ENCODE measurements at places on chromosomes 12 and 14.

DNA sequence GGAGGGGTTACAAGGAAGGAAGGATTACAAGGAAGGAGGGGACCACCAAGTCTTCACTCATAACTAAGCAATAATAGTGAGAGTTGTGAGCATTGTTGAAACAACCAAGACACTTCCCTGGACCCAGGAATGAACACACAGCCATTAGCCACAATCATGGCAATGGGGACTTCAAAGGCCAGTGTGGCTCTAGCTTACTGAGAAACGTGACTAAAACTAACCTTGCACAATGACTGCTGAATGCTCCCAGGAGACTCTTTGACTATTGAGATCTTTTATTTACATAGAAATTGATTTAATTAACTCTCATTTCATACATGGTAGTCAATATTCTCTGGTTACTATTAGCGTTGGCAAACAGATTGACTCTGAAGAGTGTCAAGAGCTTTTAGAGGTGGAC lies 263.0 kb upstream of the SOX5 start:
- no peak for DNase-seq

- no peak for DNase-seq
Measured at GRCh38 chr14:68563251-68564131, 229.4 kb downstream of the ZFP36L1 start.

GRCh38 chr12:71626098-71626497 lies 37.5 kb downstream of the ZFC3H1 start:
- peak; percentile 8 for DNase-seq

DNA sequence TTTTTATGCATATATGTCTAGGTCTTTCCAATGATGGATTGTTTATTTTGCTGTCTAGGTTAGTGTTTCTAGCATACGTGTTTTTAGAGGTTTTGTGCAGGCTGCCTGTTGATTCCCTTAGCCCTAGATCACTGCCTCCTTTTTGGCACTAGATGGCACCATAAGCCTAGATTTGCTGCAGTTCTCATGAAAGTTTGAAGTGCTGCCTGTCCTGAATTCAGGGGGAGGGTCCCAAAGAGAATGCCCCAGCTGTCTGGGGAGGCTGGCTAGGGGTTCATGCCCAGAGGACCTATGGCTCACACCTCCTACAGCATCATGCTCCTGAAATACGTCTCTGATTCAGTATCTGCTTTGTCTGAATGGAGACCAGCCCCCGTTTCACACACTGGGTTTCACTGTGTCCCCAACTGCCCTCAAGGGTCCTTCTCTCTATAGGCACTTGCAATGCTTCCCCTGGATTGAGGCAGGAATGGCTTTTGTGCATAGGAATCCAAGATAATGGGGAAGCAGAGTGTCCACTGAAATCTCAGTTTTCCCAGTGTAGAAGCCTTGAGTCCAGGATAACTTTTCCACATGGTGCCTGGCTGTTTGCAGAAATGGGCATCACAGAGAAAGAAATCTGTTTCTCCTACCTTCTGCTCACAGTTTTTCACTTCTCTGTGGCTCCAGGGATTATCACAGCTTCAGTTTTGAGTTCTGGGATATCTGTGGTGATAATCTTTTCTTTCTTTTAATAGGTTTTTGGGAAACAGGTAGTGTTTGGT lies 14.2 kb upstream of the TXNRD1 start:
- peak; percentile 59 for DNase-seq

DNA sequence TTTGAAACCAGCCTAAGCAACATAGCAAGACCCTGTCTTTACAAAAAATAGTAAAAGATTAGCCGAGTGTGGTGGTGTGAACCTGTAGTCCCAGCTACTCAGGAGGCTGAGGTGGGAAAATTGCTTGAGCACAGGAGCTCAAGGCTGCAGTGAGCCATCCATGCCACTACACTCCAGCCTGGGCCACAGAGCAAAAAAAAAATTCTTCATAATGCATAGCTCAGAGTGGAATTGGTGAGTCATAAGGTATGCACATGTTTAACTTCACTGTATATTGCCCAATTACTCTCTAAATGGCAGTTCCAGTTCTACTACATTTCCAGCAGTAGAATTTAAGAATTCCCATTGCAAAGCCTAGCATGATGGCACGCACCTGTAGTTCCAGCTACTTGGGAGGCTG lies 26.8 kb upstream of the CLIP1 start:
- DNase-seq: peak; percentile 80

DNA sequence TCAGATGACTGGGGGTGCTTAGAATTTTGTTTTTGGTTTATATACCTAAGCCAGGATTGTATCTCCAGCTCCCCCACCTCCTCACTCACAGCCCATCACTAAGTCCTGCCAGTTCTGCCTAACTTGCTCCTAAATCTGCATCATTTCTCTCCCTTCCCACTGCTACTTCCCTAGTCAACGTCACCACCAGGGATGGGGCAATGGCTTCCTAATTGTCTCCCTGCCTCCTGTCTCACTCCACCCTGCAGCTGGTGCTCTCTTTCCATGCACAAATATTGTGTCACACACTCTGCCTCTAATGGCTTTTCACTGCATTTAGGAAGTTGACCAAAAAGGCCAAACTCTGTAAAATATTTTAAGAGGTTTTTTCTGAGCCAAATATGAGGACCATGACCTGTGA lies 11.5 kb downstream of the OAS2 start:
- no peak for DNase-seq

DNA sequence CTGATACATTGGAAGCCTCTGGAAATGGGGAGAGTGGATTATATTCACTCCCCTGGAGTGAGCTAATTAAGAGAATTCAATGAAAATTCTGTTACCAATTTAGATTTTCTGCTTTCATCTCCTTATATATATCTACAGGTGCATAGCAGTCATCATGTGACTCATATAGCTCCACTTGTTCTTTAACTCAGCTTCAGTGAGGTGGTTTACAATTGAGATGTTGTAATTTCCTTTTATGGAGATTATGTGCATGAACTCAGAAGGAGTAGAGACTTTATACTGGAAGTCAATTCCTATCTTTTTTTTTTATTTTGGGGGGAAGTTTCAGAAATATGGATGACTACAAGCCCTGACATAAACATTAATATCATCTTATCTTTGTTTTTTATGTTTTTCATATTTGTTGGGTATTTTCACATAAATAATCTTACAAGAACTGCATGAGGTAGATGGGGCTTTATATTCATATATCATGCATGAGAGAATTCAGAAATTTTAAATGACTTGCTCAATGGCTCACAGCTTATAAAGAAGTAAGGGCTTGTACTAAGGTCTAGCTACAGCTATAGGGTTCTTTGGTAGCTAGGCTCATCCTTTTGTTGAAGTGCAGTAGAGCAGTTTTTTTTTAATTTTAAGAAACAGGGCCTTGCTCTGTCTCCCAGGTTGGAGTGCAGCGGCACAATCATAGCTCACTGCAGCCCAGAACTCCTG lies 92.3 kb upstream of the SCAF11 start:
- no peak for DNase-seq

GRCh38 chr12:51971679-51972421 lies 20.4 kb downstream of the ACVR1B start:
- DNase-seq: no peak

Data from small intestine (tissue), 16 donors.